ENCODE measurements at places on chromosomes 3 and 15. TPM values are rescaled to one million over a fixed set of nuclear protein-coding genes. Genes with fewer than 3 reads are reported as not detected.

The TJP1 gene
- total RNA-seq = 78.8 TPM

The PGBD4 gene
- 2.0 TPM for total RNA-seq

The PYGO1 gene
- total RNA-seq = 1.6 TPM

The GOLGA6B gene
- total RNA-seq = not detected

The MESP1 gene
- total RNA-seq = 4.6 TPM

The KNL1 gene
- 1.6 TPM for total RNA-seq

The C3orf22 gene
- not detected for total RNA-seq

The TCAIM gene
- total RNA-seq = 22.7 TPM

The GCSAM gene
- not detected for total RNA-seq

The CHRNA7 gene
- total RNA-seq = 5.3 TPM

The CADM2 gene
- total RNA-seq = 0.67 TPM

The CX3CR1 gene
- 0.67 TPM for total RNA-seq

The ERC2 gene
- total RNA-seq = 1.8 TPM

- no peak for DNase-seq
Measured at GRCh38 chr3:61454006-61454585, 107.3 kb upstream of the PTPRG start.

DNA sequence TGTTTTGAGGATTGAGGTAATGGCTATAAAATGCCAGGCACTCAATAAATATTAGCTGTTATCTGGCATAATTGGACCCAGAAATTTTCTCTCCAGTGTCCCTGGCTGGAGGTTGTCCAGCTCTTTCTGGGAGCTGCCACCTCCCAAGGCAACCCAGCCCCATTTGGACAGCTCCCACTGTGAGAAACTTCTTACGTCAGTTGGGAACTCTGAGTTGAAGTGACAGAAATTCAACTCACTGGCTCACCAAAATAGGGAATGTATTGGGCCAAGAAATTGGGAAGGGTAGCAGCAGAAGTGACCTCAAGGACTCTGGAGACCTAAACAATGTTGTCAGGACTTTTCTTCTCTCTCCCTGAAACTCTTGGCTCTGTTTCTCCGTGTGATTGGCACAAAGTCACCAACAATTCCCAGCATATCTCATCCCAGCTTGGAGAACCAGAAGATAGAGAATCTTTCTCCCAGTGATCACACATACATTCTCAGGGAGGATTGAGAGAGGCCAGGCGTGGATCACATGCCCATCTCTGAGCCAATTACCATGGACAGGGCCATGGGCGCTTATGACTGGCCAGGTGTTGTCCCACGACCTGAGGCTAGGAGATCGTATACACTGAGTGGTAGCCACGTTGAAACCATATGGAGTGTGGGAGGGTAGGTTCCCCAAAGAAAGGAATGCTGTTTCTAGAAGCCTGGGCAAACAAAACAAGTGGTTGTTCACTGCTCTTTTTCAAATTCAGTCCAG, 22.5 kb upstream of the HCN4 start:
- no peak for DNase-seq

DNA sequence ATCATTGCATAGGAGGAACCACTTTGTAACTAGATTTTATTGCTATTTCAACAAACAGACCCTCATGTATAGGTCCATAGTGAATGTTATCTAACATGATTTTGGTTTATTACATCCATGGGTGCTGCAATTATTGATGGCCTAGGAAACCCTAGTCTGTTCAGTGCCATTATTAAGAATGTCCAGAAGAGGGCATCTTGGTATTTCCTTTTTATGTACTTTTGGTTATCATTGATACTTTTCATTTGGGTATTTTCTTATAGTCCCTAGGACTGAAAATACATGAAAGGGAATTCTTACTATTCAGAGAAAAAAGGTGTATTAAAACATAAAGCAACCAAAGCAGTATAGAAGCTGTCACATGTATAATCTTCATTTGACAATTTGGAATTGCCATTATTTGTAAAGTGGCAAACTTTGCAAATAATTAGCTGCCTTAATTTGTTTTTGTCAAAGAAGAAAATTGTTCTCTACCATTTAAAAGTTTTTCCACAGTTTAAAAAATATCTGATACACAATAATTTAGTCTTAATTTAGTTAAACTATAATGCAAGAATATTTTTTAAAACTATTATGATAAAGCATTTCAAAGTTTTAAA, 48.7 kb downstream of the CNOT10 start:
- no peak for DNase-seq

- no peak for DNase-seq
Measured at GRCh38 chr15:34594361-34594760, 10.9 kb upstream of the GOLGA8B start.

DNA sequence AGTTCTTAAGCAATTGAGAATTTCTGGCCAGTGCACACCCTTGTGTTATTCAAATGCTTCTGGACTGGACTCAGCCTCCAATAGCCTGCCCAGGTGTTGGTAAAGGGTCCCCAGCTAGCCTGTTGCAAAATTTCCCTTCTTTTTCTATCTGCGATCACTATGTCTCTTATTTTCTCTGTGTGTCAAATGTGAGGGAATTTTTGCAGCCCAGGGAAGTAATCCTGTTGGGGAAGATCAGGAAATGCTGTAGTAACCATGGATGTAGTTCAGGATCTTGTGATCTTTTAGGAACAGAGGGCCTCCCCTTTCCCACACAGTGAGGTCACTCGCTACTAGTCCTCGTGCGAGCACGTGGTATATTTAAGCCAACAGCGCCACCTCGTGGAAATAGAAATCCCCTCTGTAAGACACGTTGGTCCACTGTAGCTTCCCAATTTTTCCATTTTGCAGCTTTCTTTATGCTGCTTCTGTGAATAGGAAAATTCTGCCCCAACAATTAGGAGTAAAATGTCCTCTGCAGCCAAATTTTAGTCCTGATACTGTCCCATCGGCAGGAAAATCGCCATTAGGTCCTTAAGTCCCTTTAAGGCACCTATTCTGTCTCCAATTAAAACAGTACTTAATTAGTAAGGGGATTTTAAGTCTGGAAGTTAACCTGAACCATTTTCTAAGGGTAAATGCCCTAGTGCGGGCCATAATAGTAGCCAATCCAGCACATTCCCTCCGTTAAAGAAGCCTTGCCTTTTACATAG, 4.0 kb upstream of the SMCO1 start:
- no peak for DNase-seq

- DNase-seq = no peak
Measured at GRCh38 chr3:122004991-122005565, 17.0 kb downstream of the ILDR1 start.

- no peak for DNase-seq
Measured at GRCh38 chr15:68990231-68990991, 24.1 kb upstream of the NOX5 start.

DNA sequence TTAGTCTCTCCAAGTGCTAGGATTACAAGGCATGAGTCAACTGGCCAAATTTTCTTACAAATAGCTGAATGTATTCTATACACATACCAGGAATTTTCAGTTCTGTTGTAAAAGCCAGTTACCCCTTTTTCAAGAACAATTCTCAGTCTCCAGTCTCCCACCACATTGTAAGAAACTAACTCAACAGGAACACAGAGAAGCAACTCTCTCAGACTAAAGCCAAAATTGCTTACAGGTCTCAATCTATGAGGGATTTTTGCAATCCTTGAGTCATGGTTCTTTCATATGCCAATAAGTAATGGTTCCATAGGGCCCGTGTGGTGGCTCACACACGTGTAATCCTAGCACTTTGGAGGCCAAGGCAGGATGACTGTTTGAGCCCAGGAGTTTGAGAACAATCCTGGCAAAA, 8.5 kb downstream of the IP6K2 start:
- no peak for DNase-seq

- no peak for DNase-seq
Measured at GRCh38 chr3:129382366-129382765, 46.1 kb downstream of the EFCAB12 start.

DNA sequence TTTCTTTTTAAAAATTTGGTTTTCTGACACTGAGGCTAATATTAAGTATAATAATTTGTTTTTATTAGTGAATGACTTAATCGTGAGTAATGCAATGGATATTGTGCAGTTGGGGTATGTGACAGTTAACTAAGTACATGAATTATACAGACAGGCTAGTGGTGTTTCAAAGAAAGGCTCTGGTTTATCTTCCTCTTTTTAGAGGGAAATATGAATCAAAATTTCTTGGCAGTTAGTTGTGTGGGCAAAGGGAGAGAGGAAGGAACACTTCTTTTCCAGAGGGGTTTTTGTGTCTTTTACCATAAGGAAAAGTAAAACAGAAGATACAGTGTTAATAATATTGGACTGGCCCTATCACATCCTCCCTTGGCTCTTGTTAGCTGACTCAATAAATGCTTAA, 2.7 kb downstream of the ZNF654 start:
- no peak for DNase-seq

GRCh38 chr15:80234883-80235282, 17.1 kb downstream of the CTXND1 start:
- DNase-seq = no peak

DNA sequence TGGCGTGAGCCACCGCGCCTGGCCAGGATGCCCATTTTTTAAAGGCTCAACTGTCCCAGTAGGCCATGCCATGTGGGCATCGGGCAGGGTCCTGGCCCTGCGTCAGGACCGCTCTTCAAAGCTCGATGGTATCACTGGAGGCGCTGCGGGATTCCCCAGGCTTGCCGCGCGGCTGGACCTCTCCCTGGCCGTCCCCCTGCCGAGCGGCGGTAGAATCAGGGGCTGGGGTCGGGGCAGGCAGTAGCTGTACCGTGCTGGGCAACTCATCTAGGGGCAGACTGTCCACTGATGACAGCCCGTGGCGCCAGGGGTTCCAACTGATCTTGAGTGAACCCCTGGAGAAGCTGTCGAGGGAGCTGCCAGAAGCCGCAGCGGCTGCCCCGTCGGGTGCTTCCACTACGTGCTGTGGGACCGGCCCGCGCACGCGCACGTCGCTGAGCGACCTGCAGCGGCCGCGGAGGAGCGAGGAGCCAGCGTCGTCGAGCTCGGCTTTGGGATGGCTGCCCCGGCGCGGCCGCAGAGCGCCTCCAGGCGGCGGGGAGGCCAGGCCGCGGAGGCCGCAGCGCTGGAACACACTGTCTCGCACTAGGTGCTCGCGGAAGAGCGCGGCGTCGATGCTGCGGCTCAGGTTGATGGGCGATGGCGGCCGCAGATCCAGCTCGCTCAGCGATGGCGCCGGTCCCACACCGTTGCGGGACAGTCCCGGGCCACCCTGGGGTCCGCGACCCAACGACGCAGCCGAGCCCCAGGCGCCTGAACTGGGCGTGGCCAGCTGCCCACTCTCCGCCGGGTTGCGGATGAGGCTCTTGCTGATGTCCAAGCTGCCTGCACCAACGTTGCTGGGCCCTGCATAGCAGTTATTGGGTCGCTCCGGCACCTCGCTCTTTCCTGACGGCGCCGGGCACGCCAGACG, 5.8 kb downstream of the PRRT3 start:
- peak; percentile 93 for DNase-seq

DNA sequence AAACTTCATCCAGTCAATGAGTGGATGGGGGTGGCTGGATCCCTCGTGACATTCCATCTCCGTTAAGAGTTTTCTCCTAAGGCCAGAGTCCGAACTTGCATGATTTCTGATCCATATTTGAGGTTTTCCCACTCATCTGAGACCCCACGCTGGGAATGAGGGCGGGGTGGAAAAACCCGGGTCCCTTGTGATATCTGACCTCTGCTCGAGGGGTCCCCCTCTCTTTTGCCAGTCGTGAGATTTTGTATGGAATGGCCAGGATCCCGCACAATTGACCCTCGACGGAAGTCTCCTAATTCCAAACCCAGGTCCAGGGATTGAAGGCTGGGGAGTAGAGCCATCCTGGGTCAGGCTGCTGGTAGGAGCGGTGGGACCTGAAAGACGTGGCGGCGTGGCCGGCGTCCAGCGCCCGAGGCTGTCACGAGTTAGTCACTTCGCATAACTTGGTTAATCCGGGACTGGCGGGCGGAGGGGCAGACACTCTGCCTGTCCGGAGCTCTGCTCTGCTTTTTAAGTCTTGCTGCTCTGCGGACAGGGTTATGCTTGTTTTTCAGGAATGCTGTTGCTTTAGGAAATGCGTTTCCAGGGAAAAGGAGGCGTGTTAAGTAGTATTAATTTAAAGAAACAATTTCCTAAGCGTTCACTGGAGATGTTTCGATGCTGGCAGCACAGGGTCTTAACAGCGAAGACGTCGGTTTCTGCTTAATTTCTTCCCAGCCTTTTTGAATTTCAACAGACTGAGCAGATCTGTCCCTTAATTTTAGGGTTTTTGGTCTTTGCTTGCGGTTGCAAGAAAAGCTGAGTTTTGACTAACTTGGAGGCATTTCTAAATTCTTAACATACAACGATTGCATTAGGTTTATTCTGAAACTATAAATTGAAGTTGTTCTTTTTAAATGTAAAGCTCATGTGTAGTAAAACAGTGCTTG, 69.7 kb upstream of the LRRFIP2 start:
- DNase-seq = peak; percentile 80

GRCh38 chr15:67531379-67531914, 10.5 kb downstream of the C15orf61 start:
- no peak for DNase-seq

DNA sequence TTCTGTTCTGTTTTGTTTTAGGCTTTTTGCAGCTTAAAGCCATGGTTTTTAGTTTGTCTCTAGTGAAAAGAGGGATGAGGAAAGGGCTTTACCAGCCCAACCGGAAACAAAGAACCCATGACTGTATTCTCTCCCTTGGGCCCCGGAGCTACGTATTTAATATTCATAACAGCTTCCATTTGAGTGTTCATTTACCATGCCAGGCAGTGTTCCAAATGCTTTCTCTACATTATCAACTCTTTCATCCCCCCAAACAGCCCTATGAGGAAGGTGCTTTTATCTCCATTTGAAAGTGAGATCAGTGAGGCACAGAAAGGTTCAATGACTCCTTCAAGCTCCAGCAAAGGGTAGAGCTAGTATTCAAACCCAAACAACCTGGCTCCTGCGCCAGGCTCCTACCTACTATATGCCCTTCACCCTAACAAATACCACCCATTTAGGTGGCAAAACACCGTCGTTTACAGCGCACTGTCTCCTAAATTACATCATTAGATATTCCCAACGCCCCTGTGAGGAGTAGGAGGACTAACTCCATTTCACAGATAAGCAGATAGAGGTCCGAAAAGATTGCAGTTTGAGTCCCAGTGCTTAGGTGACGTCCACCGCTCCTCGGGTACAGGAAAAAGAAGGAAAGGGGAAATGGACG, 27.9 kb downstream of the GTPBP8 start:
- DNase-seq = no peak

DNA sequence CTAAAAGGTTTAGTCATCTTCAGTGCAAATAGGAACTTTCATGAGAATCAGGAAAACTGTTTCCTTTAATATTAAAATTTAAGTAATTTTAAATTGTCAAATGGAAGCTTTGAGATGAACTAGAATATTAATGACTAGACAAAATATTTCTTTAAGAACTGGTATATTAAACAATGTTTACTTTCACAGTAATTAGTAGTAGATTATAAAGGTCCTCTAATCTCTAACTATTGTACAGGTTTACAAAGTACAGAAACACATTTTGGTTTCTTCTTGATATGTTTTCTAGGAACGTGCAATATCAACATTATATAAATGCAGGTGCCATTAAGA, 138.9 kb downstream of the CLASP2 start:
- DNase-seq = no peak

- DNase-seq = no peak
Measured at GRCh38 chr3:47227678-47228077, 54.9 kb downstream of the KIF9 start.

GRCh38 chr3:66785191-66785909, 212.8 kb upstream of the KBTBD8 start:
- peak; percentile 16 for DNase-seq
